ENCODE measurements at places on chromosomes 12 and 14.

GRCh38 chr14:98345161-98345560 lies 926.8 kb downstream of the BCL11B start:
- DNase-seq = no peak

- no peak for DNase-seq
Observed at GRCh38 chr12:68595241-68595640, 15.5 kb upstream of the RAP1B start.

GRCh38 chr12:92899386-92900001 lies 29.6 kb downstream of the EEA1 start:
- DNase-seq = no peak

DNA sequence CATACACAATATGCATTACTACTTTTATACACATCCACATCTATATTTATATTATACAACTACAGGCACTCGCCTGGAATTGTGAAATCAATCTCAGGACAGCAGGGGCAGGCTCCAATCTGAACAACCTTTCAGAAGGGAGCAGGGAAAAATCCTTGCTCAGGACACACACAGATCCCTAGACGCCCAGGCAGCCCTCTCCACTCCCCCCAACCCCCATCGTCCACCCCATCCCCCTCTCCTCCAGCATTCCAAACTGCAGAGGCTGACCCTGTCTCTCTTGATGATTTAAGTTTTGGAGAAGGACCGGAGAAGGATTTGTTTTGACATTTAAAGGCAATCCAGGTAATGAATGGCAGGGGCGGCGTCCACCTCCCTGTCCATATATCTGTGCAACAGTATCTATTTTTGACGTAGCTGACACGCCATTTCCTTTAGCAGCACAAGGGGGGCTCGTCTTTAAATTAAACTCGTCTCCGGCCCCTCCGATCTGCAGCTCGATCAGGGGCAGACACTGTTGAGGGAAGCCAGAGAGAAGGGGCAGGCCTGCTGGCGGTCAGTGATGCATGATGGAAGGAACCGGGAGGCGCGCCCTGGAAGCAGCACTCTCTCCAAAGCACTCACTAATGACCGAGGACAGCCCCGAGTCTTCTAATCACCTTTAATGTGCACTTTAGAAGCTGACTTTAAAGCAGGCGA lies 95.0 kb upstream of the TBX5 start:
- no peak for DNase-seq

DNA sequence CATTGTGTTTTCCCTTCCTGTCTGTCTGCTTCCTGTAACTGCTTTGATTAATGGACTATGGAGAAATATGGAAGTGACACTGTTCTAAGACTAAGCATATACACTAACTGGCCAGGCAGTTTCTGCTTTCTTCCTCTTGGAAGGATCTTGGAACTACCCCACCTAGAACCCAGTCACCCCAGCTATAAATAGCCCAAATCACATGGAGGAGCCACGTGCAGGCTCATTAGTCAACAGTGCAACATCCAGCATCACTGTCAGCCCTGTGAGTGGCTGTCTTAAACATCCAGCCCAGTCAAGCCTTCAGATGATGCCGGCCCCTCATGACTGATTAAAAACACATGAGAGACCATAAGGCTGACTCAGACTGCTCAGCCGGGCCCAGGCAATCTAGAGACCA lies 39.2 kb downstream of the BCAT1 start:
- DNase-seq = no peak

DNA sequence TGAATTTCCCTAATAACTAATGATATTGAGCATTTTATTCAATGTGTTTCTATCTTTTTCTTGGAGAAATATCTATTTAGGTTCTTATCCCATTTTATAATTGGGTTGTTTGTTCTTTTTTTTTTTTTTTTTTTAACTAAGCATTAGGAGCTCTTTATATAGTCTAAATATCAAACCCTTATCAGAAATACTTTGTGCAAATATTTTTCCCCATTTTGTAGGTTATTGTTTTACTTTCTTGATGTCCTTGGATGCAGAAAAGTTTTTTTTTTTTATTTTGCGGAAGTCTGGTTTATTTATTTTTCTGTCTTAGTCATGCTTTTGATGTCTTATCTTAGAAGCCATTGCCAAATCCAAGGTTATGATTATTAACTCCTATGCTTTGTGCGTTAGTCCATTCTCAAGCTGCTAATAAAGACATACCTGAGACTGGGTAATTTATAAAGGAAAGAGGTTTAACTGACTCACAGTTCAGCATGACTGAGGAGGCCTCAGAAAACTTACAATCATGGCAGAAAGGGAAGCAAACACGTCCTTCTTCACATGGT lies 434.3 kb upstream of the TBX3 start:
- DNase-seq = no peak

DNA sequence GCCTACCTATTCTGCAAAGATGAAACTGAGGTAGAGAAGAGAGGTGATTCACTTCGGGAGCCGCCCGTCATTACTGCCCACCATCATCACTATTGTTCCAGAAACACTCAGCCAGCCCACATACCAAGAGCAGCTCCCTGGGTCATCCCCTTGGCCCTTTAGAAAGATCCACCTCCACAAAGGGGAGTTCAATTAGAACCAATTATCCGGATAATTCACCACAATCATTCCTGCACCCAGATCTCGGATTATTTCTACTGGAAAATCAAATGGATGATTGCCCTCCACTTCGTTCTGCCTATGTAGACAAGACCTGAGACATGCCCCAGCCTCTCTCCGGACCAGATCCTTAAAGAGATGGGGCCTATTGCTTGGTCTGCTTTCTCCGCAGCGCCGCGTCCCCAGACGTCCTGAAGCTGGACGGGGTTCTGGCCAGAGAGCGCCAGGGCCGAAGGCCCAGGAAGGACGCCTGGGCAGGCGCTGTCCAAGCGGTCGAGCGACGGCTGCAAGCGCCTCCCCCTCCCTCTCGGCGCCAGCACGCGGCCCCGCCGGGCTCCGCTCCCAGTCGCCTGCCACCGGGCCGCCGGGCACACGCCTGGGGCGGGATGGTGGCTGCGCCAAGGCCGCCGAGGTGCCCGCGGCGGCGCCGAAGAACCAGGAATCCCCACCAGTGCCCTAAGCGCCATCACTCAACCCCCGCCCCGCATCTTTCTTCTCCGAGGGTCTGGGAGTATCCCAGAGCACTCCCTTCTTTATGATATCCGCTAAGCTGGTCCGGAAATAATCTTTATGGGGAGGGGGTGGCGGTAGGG lies 1.3 kb upstream of the ASCL1 start:
- peak; percentile 47 for DNase-seq

GRCh38 chr12:9388379-9388778 lies 180.2 kb upstream of the PZP start:
- no peak for DNase-seq

- no peak for DNase-seq
Observed at GRCh38 chr14:96096639-96097610, 57.8 kb downstream of the C14orf132 start.

DNA sequence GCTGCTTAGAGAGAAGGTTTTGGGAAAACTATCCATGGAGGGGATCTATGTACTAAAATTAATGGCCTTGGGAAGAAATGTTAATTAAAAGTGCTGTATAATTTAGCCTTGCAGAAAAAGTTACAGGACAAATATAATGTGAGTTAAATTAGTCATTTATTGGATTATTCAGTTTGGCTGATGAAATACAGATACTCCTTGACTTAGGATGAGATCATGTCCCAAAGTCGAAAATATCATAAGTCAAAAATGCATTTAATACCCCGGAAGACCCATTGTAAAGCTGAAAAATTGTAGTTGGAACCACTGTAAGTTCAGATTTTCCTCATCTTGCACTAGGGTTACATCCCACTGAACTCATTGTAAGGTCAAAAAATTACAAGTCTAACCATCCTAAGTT lies 9.7 kb downstream of the RTRAF start:
- DNase-seq = no peak

GRCh38 chr14:42633504-42634095 lies 1026.9 kb downstream of the LRFN5 start:
- DNase-seq = no peak

DNA sequence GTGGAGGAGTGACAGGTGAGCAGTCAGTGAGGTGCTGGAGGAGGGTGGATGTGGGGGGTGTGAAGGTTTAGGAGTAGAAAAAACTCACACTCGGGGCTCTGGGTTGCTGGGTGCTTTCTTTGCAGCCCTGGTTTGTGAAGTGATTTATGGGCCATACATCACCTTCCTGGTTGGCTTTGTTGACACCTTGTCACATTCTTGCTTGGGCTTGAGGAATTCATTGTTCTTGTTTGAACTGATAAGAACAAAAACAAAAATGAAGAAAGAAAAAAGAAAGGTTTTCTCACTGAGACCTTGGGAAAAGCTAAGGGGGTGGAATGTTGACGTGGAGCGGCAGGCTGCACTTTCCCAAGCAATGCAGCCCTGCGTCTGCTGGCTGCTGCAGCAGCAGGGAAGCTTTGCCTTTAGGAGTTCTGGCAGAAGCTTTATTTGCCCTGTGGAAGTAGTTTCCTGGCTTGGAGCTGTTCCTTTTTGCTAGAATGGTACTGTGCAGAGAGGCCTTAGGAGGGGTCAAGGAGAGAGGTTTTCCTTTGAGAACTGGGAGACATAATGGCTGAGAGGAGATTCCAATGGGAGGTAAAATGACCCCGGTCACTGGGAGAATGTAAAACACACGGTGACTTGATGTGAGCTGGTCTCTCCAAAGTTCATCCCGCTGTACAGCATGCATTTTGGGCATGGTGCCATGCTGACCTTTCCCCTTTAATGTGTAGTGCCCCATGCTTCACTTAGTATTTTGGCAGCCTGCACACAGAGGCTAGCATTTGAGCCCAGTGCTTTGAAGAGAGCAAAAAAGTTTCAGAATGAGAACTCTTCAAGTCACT lies 52.8 kb downstream of the HMGA2 start:
- DNase-seq = no peak

DNA sequence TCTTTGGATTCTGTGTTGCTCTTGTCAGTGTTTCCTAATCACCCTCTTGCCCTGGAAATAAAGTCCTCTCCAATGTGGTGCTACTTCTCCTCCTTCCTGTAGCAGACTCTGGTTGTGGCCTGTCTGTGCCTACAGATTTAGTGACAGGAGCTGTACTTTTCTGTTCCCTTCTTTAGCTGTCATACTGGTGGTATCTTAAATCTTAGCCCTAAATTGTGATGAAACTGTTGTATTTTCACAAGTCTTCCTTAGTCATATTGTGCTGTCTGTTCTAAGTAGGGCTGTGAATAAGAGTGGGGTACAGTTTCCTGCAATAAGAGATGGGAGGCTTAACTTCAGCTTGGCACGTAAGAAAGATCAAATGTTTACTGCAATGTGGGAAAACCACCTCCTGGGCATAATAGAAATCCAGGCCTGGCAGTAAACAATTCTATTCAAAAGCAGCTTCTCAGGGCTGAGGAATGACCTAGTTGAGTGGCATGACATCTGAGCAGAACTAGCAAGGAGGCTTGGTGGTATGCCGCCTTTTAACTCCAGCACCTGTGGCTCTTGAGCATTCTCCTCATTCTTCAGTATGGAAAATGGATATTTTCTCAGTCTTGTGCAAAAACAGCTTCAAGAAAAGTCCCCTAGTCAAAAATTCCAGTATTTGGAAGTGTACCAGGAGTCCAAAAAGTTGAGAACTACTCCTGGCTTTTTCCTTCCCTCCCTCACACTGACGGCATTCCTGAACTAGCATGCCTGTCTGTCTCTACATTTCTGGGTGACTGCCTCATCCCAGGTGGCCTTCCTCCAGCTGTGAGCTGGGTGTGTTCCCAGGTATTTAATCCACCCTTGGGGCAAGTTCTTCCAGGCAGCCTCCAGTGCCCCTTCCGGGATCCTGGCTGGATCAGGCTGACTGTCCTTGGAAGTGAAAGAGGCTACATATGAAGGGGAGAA lies 19.5 kb downstream of the ANO6 start:
- no peak for DNase-seq

GRCh38 chr12:108583991-108584390 lies 13.9 kb downstream of the TMEM119 start:
- no peak for DNase-seq

GRCh38 chr12:25824734-25825133 lies 133.7 kb upstream of the RASSF8 start:
- DNase-seq = no peak

DNA sequence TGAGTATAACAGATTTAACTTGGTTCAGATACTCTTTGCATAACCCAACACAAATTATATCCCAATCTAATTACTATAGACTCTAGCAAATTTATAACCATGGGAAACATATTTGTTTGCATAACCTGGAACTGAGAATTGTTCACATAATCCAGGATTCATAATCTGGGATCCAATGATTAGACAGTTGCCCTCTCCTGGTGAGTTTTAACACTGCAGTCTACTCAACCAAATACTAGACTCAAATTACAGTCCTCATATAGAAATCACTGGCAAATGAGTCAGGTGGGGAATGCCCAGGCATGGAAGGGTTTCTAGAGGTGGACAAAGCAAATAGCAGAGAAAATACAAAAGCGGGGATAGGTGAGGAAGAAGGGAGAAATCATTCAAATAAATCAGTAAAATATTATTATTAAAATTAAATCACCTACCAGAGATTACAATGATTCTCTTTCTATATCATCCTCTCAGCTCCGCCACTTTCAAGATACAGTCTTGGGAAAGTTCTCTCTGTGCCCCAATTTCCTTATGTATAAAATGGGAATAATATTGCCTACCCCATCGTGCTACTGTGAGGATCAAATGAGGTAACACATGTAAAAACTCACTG lies 9.4 kb downstream of the GCH1 start:
- no peak for DNase-seq

GRCh38 chr14:92587700-92588085 lies 74.1 kb downstream of the RIN3 start:
- DNase-seq = no peak

GRCh38 chr12:28540324-28540714 lies 350.1 kb downstream of the CCDC91 start:
- DNase-seq = no peak

DNA sequence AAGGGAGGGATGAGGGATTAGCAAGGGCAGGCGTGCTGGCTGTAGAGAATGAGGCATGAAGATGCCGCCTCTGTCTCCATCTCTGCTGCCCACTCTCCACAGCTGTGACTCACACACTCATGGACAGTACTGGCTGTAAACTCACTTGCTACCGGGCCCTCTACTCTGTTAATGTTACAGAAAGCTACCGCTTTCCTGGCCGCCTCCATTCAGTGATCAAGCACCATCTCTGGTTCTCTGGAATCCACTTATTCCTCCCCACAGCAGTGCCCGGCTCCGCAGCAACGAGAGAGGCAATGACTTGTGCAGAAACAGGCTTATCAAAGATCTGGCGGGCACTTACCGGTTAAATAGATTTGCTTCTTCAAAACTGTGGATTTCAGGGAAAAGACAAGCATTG lies 34.8 kb downstream of the AMN start:
- no peak for DNase-seq

GRCh38 chr12:120468821-120469449 lies 613 bp downstream of the SRSF9 start:
- no peak for DNase-seq

DNA sequence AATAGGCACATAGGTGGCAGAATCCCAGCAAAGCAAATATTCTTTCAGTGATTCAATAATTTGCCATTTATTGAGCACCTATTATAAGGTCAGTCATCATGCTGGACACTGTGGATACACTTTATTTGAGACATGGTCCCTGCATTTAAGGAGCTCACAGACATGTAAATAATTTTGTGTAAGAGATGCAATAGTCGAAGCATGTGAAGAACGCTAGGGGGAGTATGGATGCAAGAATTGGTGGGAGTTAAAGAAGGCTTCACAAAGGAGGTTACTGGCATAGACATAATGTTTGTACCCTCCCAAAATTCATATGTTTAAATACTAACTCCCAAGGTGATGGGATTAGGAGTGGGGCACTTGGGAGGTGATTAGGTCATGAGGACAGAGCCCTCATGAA lies 260.6 kb upstream of the GARIN6 start:
- DNase-seq = no peak

GRCh38 chr14:57122129-57122528 lies 146.6 kb downstream of the EXOC5 start:
- DNase-seq = no peak

All from nucleus accumbens (tissue), 56 donors.